ENCODE measurements at places on chromosomes 5 and 9.

- DNase-seq, result no peak
Measured at GRCh38 chr9:109775516-109775915, 4.5 kb upstream of the PALM2AKAP2 start.

GRCh38 chr5:120447706-120448239 is 16.3 kb upstream of the PRR16 start:
- no peak for DNase-seq

DNA sequence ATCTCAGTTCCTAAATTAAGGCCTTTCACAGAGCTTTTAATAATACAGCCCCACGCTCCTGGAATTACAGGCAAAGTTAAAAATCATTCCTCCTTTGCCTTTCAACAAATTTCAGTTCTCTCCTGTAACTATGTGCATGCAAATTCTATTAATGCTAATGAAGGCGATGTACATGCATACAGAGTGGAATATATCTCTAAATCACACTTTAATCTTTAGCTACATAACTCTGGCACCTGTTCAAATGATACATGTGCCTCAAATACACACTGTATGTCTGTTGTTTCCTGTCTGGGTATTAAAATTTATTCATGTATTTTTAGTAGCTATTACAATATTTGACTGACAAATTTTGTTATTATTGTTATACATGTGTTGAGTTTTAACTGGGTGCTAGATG is 30.8 kb downstream of the CETN3 start:
- no peak for DNase-seq

- no peak for DNase-seq
Measured at GRCh38 chr5:175478008-175478383, 364 bp upstream of the SFXN1 start.

- DNase-seq, result no peak
Measured at GRCh38 chr5:137231540-137231939, 267.6 kb downstream of the SPOCK1 start.

GRCh38 chr5:60248901-60249300 is 355.4 kb upstream of the PDE4D start:
- DNase-seq, result peak; percentile 99

- no peak for DNase-seq
Measured at GRCh38 chr9:98502976-98503325, 205.8 kb downstream of the GABBR2 start.

DNA sequence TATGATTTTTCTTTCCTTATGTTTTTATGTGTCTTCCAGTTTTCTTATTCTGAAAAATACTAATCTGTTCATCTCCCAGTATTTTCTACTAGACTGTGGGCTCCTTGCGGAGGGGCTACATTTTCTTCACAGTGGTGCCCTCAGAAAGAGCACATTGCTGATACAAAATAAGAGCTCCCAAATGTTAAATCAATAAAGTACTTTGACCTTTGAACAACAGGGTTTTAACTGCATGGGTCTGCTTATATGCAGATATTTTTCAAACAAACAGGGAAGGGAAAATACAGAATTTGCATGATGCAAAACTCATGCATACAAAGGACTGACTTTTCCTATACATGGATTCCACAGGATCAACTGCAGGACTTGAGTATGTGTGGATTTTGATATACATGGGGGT is 79.9 kb upstream of the ACO1 start:
- DNase-seq, result no peak

- no peak for DNase-seq
Measured at GRCh38 chr5:173237875-173238220, 2.8 kb upstream of the NKX2-5 start.

- DNase-seq, result no peak
Measured at GRCh38 chr5:120122703-120123102, 341.4 kb upstream of the PRR16 start.

DNA sequence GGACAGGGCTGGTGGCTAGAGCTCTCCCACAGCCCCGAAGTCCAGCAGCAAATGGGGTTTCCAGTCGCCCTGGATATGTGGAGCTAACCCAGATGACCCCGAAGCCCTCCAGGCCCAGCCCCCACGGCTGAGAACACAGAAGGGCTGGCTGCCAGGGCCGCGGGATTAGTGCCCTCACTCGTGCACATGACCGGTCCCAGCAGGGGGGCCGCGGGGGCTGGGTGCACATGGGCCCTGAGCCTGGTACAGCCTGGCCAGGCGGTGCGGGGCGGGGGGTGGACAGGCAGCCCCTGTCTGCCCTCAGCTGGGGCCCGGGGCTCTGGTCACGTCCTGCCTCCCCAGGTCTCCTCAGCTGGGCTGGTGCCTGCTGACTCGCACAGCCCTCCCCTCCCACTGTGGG is 5.9 kb downstream of the SSNA1 start:
- DNase-seq, result no peak

- no peak for DNase-seq
Measured at GRCh38 chr5:62689599-62690368, 111.2 kb downstream of the LRRC70 start.

- no peak for DNase-seq
Measured at GRCh38 chr9:124185413-124185812, 72.3 kb upstream of the NEK6 start.

DNA sequence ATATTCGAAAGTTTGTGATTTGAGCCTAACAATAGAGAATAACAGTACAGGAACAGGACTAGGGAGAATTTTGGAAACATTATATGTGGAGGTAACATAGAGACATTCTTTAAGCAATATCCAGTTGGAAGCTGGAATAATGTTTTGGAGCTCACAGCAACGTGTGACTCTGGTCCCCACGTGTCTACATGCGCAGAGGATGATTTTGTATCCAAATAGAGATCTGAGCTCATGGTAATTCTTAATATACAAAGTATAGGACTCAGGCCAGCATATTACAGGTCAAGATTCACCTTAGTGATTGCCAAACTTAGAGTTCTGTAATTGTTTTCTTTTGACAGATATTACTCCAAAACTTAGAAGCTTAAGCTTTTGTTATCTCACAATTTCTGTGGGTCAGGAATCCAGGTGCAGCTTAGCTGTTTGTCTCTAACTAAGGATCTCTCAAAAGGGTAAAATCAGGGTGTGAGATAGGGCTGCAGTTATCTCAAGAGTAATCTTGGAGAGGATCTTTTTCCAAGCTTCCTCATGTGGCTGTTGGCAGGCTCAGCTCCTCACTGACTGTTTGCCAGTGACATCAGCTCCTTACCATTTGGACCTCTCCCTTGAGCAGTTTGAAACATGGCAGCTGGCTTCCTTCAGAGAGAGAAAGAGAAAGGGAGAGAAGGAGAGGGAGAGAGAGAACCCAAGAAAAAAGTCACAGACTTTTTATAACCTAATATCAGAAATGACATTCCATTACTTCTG is 272.0 kb upstream of the ZNF462 start:
- DNase-seq, result no peak

DNA sequence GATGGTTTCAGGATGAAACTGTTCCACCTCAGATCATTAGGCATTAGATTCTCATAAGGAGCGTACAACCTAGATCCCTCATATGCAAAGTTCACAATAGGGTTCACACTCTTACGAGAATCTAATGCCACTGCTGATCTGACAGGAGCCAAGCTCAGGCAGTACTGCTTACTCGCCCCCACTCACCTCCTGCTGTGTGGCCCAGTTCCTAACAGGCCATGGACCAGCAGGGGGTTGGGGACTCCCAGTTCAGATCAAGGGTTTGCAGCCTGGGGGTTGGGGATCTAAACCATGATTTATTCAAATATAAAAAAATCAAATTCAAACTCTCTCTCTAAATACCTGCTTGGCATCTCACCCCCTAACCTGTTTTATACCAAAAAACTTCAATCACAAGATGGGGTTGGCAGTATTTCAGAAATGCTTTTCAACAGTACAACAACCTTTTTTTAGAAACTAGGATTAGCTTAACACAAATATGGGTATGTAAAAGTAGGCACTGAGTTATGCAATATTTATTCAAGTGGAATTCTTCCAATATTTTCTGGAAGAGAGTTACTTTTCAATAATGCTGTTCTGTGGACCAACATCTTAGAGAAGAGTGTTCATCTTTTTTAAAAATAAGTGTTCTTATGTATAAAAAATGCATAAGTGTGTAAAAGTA is 30.1 kb upstream of the SLC12A2 start:
- DNase-seq, result no peak

- DNase-seq, result no peak
Measured at GRCh38 chr9:38339496-38339895, 53.0 kb upstream of the ALDH1B1 start.

- no peak for DNase-seq
Measured at GRCh38 chr9:5608298-5609225, 20.3 kb upstream of the RIC1 start.

DNA sequence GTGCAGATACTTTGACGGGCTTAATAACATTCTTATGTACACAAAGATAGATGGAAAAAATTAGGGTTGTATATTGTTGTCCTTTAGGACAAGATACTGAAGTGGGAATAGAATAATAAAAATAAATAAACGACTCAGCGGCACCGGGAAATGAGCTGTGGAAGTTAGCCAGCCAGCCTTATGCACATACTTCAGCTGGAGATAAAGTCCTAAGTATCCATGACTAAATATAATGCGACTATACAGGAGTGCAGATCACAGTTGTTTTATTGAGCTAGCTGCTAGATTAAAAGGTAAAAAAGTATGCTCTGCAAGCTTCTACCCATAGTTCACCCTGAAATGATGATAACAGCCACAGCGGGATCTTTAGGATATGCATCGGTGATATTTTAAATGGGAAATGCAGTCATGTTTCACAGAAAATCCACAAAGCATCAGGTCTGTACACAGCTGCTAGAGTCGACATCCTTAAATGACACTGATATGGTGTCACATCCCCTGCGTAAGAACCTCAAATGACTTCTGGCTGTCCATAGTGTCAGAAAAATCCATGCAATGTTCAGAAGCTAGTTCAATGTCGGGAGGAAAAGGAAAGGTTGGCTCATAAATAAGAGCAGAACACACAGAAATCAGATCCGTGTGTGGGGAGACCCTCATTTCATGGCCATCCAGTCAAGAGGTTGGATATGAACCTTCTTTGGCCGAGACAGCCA is 392.8 kb upstream of the DAP start:
- no peak for DNase-seq

- no peak for DNase-seq
Measured at GRCh38 chr5:138641547-138642298, 66.5 kb upstream of the HSPA9 start.

GRCh38 chr9:1939466-1939865 is 75.7 kb upstream of the SMARCA2 start:
- no peak for DNase-seq

GRCh38 chr9:128316421-128316820 is 5.8 kb downstream of the TRUB2 start:
- no peak for DNase-seq

GRCh38 chr5:34450338-34450737 is 205.8 kb upstream of the RAI14 start:
- no peak for DNase-seq

GRCh38 chr5:156706631-156707030 is 143.5 kb upstream of the PPP1R2B start:
- no peak for DNase-seq

GRCh38 chr5:43195670-43196265 is 3.7 kb downstream of the NIM1K start:
- DNase-seq, result no peak

- DNase-seq, result no peak
Measured at GRCh38 chr9:123282362-123283047, 14.1 kb upstream of the STRBP start.

- no peak for DNase-seq
Measured at GRCh38 chr5:176906796-176907195, 7.7 kb upstream of the HK3 start.

GRCh38 chr5:50744776-50745175 is 78.3 kb downstream of the PARP8 start:
- DNase-seq, result no peak

DNA sequence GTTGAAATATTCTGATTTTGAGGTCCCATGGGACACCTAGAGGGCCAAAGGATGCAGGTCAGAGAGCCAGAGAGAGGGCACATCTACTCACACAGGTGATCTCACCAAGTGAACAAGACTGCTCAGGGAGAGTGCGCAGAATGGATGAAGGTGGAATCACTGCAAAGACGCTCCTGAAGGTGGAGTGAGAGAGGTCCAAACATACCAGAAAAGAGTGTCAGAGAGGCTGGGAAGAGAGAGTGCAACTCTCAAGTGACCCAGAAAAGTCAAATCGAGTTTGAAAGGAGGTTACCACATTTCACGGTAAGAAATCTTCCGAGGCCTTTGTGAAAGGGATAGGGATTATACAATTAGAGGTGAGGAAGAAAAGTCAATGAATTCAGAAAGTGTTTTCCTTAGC is 173.4 kb downstream of the EPB41L4A start:
- no peak for DNase-seq

GRCh38 chr9:96327694-96328352 is 25.8 kb upstream of the HSD17B3 start:
- no peak for DNase-seq

GRCh38 chr9:37977851-37978480 is 74.0 kb upstream of the SLC25A51 start:
- no peak for DNase-seq

DNA sequence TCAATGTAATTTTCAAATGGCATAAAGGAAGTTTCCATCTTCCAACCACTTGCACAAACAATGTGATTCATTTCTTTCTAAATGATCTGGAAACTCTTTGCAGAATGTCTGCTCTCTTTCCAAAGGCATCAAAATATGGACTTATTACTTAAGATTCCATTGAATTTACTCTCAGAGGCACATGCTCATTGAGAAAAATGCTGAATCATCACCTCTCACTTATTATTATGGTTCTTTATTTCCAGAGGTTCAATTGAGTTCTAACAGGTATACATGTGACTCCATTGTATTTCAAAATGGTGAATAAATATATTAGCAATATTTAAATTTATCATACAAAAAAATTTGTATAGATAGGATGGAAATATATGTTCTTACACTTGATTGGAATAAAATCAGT is 1140.6 kb downstream of the EFNA5 start:
- DNase-seq, result no peak

GRCh38 chr9:123164285-123164684 is 104.1 kb downstream of the STRBP start:
- DNase-seq, result no peak

GRCh38 chr9:126569036-126569435 is 44.7 kb upstream of the LMX1B start:
- no peak for DNase-seq

GRCh38 chr9:136228107-136228875 is 17.3 kb downstream of the QSOX2 start:
- DNase-seq, result no peak

DNA sequence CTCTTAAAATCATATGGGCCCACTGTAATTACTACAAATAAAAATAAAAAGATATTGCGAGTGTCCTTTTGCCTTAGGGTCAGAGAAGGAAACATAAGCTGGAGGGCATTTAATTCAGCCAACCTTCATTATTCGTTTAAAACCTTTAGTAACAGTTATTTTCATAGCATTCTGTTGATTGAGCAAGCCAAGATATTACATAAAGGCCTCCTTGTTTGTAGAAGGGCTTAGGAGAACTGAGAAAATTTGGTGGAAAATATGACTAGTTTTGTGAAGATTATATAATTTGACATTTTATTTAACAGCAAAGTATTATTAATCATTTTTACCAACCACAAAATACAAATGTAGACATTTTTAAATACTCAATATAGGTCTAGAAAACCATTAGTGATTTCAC is 62.2 kb downstream of the COX7C start:
- no peak for DNase-seq
